ENCODE measurements at places on chromosomes 11 and 22.

DNA sequence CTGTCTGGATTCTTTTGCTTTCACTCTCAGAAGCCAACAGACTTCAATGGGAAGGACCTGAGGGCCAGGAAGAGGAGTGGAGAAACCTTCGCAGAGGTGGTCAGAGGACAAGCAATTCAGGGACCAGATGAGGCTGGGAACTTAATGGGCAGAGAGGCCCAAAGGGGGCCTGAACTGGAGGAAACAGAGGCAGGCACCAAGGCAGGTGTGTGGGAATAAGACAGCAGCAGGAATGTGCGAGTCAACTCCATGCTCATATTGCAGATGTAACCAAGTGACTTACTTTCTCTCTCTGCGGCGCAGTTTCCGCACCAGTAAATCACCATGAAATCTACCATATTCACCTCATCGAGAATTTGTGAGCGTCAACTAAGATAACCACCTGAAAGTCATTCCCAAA lies 669.1 kb downstream of the NTM start:
- DNase-seq, result no peak

GRCh38 chr11:3710485-3711259 lies 39.5 kb upstream of the CHRNA10 start:
- no peak for DNase-seq

- no peak for DNase-seq
Observed at GRCh38 chr22:34814260-34815025, 251.5 kb upstream of the ISX start.

DNA sequence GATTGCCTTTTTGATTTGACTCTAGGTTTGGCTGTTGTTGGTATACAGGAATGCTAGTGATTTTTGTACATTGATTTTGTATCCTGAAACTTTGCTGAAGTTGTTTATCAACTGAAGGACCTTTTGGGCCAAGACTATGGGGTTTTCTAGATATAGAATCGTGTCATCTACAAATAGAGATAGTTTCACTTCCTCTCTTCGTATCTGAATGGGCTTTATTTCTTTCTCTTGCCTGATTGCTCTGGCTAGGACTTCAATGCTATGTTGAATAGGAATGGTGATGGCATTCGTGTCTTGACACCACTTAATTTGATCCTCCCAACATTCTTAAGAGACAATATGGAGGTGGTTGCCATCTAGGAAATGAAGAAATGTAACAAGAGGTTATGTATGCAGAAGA lies 388.1 kb upstream of the API5 start:
- no peak for DNase-seq

GRCh38 chr22:23384431-23384830 lies 195.7 kb downstream of the IGLL1 start:
- no peak for DNase-seq
